Kidney (tissue), 22 donors: ENCODE measurements at places on chromosomes 12 and 14. TPM values are rescaled to one million over a fixed set of nuclear protein-coding genes. Genes with fewer than 3 reads are reported as not detected.

The KRT73 gene
- total RNA-seq = not detected

- peaks cover 52% of the 10 kb centered on the region for H3K36me3 ChIP-seq
- no peaks in the 10 kb centered on the region for H3K27me3 ChIP-seq
- no peak overlapping the region for H3K4me3 ChIP-seq
- H3K27ac ChIP-seq = no peak overlapping the region
- DNase-seq = no peak
Observed at GRCh38 chr14:95097385-95097784, 59.9 kb downstream of the DICER1 start.

GRCh38 chr12:17982556-17982955 is 107.4 kb downstream of the RERGL start:
- H3K27ac ChIP-seq = no peak overlapping the region
- H3K4me1 ChIP-seq = no peaks in the 10 kb centered on the region
- no peaks in the 10 kb centered on the region for H3K27me3 ChIP-seq
- no peak for DNase-seq

DNA sequence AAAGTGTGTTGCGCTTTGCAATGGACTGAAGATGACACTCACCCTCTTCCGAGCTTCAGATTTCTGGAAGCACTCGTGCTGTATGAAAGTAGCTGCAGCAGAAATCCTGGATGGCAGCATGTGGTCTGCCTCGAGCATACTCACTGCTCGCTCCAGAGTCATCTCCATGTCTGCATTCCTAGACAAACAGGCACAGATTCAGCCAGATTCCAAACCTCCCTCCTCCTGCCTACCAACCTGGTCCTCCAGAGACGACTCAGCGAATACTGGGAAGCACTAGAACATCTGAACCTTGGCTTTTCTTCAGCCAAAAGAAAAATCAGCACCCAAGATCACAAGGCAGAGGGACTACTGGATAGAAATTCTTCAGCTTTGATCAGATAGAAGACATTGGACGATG is 27.7 kb downstream of the PKP2 start:
- H3K4me1 ChIP-seq = no peaks in the 10 kb centered on the region
- no peak for DNase-seq
- no peaks in the 10 kb centered on the region for H3K36me3 ChIP-seq
- H3K4me3 ChIP-seq = no peak overlapping the region
- H3K27me3 ChIP-seq = no peaks in the 10 kb centered on the region

- DNase-seq = no peak
- H3K27me3 ChIP-seq = no peaks in the 10 kb centered on the region
- no peak overlapping the region for H3K4me3 ChIP-seq
- H3K27ac ChIP-seq = no peak overlapping the region
- no peaks in the 10 kb centered on the region for H3K36me3 ChIP-seq
Observed at GRCh38 chr12:51322452-51322851, 1.5 kb downstream of the BIN2 start.

GRCh38 chr12:105911966-105912365 is 226.8 kb downstream of the NUAK1 start:
- no peak for DNase-seq
- H3K4me3 ChIP-seq = no peak overlapping the region
- no peak overlapping the region for H3K27ac ChIP-seq
- H3K36me3 ChIP-seq = no peaks in the 10 kb centered on the region
- H3K27me3 ChIP-seq = no peaks in the 10 kb centered on the region

GRCh38 chr14:68770051-68770450 is 22.8 kb downstream of the ZFP36L1 start:
- no peaks in the 10 kb centered on the region for H3K27me3 ChIP-seq
- H3K36me3 ChIP-seq = no peaks in the 10 kb centered on the region
- no peak for DNase-seq
- no peak overlapping the region for H3K4me3 ChIP-seq
- H3K4me1 ChIP-seq = peaks cover 2% of the 10 kb centered on the region
